Liver (tissue), 10 donors: ENCODE measurements at places on chromosomes 16 and 17. TPM values are rescaled to one million over a fixed set of nuclear protein-coding genes. Genes with fewer than 3 reads are reported as not detected.

DNA sequence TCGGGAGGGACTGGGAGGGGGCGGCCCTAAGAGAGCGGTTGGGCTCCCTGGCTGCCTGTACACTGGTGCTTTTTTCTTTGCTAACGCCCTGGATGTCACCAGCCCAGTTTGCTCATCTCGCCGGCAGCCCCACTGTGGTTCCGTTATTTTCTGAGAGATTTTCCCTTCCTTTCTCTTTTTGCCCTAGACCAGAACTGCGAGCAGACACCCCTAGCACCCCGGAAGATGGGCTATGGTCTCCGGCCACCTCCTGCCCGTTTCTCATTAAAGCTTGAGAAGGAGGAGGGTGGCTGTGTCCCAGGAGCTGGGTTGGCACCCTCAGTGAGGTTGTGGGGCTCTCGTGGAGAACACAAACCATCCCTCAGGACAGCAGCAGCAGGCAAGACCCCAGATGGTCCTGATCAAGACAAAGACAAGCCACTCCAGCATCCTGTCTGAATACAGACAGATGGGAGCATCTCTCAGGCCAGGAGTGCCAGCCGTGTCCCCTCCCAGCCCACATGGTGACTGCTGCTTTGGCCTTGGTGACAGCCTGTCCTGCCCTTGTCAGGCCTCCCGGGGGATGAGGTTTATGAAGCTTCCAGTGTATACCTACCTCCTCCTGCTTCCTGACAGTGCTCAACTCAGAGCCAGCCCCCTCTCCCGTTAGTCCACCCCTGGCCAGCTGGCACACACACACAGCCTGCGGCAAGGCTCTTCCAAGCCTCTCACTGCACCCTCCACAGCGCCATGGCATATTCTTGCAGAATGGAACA is 77.2 kb downstream of the KCNJ12 start:
- H3K4me3 ChIP-seq = peak overlapping the region; percentile 40
- H3K4me1 ChIP-seq = peaks cover 2% of the 10 kb centered on the region
- no peaks in the 10 kb centered on the region for H3K27me3 ChIP-seq
- no peak overlapping the region for H3K27ac ChIP-seq

DNA sequence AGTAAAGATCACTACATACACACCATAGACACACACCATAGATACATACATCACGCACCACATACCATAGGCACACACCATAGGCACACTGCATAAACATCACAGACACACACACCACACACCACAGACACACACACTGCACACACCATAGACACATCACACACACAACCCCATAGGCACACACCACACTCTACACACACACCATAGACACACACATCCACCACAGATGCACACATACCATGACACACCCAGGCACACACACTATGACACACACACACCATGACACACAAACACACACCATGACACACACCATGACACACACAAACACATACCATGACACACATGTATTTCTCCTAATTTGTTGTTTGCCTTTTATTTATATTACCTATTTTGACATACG is 14.1 kb downstream of the TBC1D16 start:
- H3K4me1 ChIP-seq = peaks cover 50% of the 10 kb centered on the region
- no peaks in the 10 kb centered on the region for H3K27me3 ChIP-seq
- no peak for DNase-seq
- H3K36me3 ChIP-seq = no peaks in the 10 kb centered on the region
- H3K27ac ChIP-seq = no peak overlapping the region

NLRP1 gene
- total RNA-seq = 2.9 TPM

- H3K36me3 ChIP-seq = no peaks in the 10 kb centered on the region
- H3K27ac ChIP-seq = no peak overlapping the region
- peak; percentile 13 for DNase-seq
- no peak overlapping the region for H3K4me3 ChIP-seq
These were observed 95.2 kb downstream of the C16orf78 start for GRCh38 chr16:49468611-49469310.

GRCh38 chr17:29591146-29591736 is 1.7 kb upstream of the ANKRD13B start:
- H3K4me1 ChIP-seq = peaks cover 6% of the 10 kb centered on the region
- no peak overlapping the region for H3K4me3 ChIP-seq
- DNase-seq = no peak
- no peaks in the 10 kb centered on the region for H3K27me3 ChIP-seq
- H3K36me3 ChIP-seq = no peaks in the 10 kb centered on the region

- H3K27ac ChIP-seq = no peak overlapping the region
- no peaks in the 10 kb centered on the region for H3K27me3 ChIP-seq
- no peak for DNase-seq
- H3K4me1 ChIP-seq = no peaks in the 10 kb centered on the region
- no peaks in the 10 kb centered on the region for H3K36me3 ChIP-seq
These were observed 396.7 kb upstream of the MAF start for GRCh38 chr16:79997257-79997656.
